ENCODE measurements at places on chromosomes 5 and 9.

DNA sequence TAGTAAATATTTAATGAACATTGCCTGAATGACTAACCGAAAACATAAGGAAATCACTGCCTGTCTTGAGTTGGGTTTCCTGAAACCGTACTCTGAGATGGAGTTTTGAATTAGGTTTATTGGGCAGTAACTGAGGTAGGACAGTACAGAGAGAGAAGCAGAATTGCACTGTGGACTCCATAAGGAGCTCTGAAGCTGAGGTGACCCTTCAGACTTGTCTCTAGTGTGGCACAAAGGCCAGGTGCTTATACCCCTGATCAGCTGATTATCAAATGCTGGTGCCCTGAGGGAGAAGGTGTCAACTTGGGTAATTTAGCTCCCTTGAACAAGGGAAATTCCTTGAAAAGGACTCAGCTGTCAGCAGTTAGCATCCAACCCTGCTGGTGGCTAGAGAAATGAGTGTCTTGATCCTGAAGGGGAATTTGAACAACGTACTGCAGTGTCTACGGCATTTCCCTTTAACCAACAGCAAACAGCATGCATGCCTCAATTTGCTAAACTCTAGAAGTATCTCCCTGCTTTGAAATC lies 135.0 kb upstream of the SMARCA2 start:
- no peak for DNase-seq

- no peak for DNase-seq
These were observed 21.0 kb downstream of the PDCD1LG2 start for GRCh38 chr9:5531101-5531882.

DNA sequence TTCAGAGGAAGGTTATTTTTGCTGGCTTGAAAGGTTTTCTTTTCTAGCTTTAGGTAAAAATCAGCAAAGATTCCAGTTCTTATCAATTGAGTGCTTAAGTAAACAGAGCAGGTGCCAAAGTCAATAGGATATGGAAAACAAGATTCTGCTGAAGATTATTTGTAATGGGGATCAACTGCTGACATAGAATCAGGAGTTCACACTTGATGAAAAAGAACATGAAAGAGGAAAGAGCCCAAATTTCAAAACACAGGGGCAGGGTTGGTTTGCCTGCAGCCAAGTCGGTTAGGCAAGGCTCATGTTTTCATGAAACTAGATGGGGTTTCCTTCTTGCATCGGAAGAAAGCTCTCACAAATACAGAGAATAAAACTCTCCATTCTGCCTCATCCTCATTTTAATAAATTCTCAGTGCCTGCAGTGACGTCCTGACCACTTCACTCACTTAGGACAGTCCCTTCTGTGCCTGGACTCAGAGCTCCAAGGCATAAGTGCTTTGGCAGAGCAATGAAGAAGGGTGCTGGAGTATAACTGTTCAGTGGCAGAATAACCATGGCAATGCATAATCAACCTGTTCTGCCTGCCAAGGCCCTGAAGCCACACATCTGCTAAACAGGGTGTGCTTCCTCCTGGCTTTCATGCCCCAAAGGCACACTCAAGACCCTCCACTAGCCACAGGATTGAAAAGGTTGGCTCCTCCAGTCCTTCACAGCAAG lies 179.6 kb downstream of the GNAQ start:
- no peak for DNase-seq

- no peak for DNase-seq
These were observed 82.7 kb upstream of the IL7R start for GRCh38 chr5:35773967-35774366.

DNA sequence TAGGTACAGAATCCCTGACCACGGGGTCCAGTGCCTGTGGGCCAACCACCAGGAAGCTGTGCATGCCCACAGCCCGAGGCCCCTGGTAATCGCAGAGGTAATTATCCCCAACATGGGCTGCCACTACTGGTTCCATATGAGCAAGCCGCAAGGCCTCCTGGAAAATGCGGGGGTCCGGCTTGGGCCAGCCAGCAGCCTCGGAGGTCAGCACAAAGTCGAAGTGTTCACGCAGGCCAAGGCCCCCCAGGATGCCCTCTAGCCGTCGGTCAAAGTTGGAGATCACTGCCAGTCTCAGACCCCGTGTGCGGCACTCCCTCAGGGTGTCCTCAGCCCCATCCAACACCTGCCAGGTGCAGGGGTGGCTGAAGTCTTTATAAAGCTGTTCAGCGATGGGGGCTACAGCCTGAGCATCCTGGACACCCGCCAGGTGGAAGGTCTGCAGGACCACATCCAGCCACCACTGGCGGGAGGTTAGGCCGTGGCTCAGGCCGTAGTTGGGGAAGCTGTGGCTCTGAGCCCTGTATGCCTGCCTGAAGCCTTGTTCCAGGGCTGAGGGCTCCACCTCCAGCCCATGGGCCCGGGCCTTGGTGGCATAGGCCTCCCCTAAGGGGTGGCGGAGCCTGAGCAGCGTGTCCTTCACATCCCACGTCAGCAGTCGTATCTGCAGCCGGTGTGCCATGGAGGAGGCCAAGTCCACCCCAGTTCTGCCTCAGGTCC lies 3.0 kb downstream of the HDHD3 start:
- DNase-seq = no peak

DNA sequence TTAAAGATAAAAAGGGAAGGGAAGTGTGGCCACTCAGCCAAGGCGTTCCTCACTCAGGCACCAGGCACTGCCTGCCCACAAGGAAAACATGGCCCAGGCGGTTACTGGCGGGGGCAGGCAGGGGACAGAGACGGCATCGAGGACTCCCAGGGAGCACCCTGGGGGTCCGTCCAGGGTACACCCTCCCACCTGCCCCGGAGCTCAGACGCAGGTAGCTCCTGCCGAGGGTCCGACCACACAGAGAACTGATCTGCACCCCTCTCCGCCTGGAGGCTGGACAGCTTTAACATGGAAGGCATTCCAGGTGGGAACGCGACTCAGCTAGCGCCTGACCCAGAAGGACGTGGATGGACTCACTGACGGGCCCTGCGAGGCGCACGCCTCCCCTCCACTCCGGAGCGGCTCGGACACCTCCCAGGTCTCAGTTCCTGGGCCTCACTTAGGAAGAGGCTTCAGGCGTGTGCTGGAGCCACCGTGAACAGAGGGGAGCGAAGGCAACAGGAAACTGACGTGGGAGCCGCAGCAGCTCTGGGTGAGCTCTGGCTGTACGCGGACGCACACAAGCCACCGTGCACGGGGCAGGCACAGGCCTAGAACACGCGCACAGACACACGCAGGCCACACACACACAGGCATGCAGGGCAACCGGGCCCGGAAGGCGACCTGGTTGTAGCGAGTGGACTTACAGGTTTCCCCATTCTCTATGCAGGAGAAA lies 47.5 kb downstream of the NKD2 start:
- DNase-seq = no peak

DNA sequence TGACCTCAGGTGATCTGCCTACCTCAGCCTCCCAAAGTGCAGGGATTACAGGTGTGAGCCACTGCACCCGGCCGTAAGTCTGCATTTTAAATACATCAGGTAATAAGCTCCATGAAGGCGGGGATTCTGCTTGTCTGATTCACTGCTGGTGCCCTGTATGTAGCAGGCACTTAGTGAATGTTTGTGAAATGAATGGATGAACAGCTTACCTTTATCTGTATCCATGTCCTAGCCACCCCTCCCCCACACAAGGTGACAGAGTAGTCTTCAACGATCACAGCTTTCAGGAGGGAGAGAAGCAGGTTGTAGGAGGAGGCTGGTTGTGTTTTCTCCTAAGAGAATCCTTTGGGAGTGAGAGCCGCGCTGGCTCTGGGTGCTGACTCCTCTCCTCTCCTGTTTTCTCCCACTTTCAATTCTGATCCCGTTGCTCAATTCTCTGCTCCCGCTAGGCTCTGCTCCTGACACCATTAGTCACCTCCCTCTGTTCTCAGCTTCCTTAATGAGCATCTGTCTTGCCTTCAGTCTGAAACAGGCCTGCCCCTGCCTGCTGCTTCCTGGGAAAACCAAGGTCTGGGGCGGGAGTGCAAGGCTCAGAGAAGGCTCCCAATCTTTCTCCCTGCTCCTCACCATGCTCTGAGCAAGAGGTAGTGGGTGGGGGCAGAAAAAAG lies 88.8 kb upstream of the CTNNA1 start:
- no peak for DNase-seq

GRCh38 chr5:124831687-124832240 lies 85.3 kb upstream of the ZNF608 start:
- DNase-seq = no peak

DNA sequence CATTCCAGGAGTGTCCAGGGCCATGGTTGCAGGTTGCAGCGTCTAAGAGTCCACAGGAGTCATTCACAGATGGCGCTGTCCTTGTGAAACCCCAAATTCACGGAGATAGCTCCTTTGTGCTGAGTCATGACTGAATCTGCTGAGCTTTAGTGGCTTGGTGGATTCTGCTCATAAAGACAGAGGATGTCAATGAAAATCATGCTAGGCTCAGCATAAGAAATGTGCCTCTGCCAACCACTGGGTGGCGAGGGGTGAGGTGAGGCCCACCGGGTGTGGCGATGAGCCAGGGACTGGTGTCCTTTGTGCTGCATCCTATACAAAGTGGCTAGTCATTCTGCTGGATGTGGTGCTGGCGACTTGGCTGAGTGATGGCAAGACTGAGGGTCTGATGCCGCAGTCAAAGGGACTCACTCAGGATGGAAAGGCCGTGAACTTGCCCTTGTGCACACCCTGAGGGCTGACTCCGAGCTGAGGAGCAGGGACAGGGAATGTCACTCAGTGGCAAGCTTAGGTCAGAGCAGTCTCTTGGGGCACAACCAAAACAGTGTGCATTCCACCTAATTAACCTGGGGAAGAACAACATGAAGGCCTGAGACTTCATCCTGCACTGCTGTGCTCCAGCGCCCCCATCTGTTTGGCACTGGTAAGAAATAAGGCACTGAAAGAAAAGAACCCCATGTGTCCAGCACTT lies 71.5 kb downstream of the DAP start:
- DNase-seq = no peak
